ENCODE measurements at places on chromosomes 11 and 22.

GRCh38 chr22:22863001-22863400 lies 24.6 kb upstream of the IGLL5 start:
- DNase-seq: no peak

- DNase-seq: no peak
These were observed 15.4 kb upstream of the TMPRSS13 start for GRCh38 chr11:117944554-117944953.

GRCh38 chr11:44596525-44597276 lies 31.2 kb downstream of the CD82 start:
- no peak for DNase-seq

GRCh38 chr22:30444632-30445437 lies 19.3 kb downstream of the MTFP1 start:
- peak; percentile 51 for DNase-seq

DNA sequence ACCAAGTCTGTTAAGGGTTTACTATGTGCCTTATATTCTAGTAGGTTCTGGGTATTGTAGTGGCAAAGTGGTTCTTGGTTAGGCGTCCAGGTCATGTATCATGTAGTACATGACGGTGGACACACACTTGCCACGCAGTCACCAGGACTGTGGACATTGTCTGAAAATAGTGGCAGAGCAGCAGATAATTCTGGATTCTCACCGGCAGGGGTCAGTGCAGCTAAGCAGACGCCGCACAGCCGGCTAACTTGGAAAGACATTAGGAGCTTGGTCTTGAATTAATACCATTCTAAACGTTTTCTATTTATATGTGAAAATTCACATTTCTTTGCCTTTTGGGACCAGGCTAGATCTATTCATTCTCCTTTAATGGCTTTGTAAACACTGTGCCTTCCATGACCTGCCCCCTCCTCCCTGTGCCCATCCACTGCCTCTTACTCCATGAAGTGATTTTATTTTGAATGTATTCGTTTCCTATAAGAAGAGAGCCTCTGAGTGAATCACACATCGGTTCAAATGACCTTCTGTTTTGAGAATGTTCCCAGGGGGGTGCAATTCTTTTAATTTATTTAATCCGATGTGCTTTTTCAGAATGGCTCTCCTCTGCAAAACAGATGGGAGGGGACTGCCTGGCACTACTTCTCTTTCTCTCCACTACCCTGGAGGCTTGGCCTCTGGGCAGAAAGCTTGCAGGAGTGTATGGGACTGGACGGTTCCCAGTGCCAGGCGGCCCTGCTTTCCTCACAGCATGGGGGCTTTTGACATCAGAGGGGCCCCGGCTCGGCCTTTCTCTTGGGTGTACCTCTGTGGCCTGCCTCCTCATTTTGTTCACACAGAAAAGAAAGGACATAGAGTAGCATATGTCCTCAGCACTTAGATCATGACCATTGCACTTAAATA lies 378.0 kb downstream of the NTM start:
- DNase-seq: peak; percentile 63
